ENCODE measurements at places on chromosomes 5 and 9.

DNA sequence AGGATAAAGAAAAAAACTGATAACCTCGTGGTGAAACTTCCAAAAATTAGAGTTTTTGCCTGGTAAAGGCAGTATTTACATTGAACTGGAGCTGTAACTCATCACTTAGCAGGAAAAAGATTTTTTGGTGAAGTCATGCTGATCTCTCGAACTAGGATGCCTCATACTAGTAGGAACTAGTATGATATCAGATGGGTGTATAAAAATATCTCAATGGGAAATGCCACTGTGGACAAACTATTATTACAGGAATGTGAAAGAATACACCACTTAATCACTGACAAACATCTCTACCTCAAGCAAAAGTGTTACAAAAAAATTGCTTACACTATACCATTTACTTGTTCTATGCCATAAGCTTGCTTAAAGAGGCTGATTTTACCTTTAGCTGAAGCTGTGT is 28.4 kb downstream of the RFX3 start:
- no peak for DNase-seq

DNA sequence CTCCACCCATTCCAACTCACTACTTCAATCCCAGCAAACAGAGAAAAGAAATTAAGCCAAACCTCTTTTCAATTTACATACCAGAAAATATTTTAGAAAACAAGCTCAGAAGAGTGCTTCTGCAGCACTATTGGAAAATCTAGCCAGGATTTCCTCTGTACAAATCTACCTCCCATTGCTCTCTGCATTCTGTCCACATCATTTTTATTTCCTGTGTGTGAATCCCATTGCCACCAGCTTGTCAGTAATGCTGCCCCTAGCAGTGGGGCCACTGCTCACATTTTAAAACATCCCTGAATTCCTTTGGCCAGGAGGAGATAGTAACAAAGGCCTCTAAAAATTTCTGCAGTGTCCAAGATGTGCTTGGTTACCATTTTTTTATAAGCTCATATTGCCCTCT is 232.5 kb downstream of the ARRDC3 start:
- DNase-seq, result no peak

DNA sequence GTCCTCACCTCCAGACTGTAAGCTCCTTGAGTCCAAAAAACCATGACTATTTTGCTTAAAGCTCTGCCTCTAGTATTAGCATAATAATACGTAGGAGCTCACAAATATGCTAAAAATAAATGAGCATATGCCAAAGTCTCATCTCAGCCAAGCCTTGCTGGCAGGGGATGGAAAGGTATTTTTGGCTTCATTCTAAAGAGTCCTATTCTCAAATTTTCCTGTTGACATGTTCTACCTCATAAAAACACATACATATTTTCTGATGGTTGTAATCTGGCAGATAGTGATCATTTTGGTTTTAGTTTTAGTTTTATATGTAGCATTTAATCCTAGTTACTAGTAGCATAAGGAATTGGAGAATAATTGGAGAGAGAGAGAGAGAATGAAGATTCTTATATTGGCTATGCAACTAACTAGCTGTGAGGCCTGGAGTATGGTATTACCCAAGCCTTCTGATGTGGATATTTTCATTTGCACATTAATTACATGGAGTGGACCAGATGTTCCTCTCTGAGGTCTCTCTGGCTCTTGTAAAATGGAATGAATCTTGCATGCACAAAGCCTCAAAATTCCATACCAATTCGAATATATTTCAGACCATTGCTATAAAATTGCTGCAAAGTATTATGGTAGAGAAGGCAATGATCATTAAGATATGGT is 55.8 kb downstream of the PIP5K1B start:
- no peak for DNase-seq

GRCh38 chr9:100498592-100498991 is 25.6 kb downstream of the TMEFF1 start:
- no peak for DNase-seq

GRCh38 chr5:6185574-6185973 is 192.8 kb downstream of the MED10 start:
- DNase-seq, result no peak

DNA sequence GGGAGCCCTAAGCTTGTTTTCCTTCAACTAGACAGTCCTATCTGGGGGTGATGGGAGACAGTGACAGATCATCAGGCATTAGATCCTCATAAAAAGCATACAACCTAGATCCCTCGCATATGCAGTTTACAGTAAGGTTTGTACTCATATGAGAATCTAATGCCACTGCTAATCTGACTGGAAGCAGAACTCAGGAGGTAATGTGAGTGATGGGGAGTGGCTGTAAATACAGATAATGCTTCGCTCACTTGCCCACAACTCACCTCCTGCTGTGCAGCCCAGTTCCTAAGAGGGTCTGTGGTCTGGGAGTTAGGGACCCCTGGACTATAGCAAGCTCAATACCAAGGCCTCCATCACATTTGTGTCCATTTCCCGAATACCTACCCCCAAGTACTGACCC is 260.5 kb downstream of the CDK5RAP2 start:
- DNase-seq, result no peak

GRCh38 chr5:1380910-1381309 is 36.0 kb upstream of the CLPTM1L start:
- DNase-seq, result no peak

DNA sequence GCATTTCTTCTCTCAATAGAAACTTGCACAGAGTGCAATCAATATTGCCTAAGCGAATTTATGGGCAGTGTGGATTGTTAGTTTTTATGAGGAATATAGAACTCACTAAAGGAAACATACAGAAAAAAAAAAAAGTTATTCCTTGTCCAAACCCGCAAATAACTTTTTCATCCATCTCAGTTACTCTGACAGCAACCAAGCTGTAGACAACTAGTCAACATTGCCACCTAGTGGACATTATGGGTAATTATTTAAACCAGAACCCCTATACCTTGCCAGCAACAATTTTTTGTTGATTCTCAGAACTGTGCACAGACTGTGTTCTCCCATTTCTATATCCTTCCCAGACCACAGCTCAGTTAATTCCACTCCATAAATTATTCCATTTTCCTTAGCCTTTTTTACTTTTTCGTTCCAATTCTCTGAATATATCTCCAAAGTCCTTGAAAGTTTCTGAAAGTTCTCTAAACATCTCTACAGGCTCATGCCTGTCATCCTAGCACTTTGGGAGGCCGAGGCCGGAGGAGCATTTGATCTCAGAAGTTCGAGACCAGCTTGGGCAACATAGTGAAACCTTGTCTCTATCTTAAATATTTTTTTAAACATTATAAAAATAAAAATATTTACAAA is 2.6 kb upstream of the AFAP1L1 start:
- no peak for DNase-seq

DNA sequence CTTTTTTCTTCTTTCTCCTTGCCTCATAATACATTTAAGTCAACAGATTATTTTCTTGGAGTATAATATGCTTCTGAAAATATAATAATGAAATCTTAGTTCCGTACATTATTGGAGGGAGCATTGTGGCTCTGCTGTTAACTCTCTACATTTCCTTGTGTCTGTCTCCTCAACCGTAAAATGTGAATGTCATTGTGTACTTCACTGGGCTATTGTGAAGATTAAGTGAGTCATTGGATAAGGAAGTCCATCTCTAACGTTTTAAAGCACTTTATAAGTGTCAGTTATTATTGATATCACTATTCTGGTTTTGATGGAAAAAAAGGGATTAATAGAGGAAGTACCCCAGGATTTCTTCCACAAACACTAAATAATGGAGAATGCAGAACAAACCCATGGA is 304.5 kb upstream of the RFX3 start:
- DNase-seq, result no peak

DNA sequence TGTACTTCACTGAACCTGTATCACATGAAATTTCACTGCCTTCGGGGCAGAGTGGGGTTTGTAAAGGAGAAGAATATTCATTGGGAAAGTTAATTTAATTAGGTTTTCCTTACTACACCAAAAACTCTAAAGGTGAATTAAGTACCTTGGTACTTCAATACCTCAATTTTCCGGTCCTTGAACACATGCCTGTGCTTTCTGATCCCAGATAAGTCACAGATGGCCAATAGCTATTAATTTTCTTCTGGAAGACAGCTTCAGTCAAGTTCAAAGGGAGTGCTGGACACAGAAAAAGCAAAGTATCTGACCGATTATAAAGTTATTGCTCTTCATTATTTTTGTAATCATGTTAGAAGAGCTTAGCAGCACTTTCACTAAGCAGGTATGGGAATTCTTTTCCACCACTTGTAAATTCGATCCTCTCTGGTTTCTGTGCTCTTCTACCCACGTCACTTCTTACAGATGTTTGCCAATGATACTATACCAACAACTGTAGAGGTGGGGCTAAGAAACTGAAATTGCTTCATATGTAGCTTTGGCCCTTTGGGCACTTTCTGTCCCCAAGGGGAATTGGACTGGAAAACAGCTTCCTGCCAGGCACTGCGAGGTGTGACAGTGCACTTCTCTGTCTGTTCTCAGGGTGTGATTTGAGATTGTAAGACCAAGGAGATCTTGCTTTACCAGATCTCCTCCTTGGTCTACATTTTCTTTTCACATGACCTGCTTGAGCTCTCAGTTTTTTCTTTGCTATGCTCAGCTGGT is 164.0 kb downstream of the CCDC192 start:
- no peak for DNase-seq

GRCh38 chr5:135704616-135705015 is 125.8 kb upstream of the CXCL14 start:
- DNase-seq, result no peak

DNA sequence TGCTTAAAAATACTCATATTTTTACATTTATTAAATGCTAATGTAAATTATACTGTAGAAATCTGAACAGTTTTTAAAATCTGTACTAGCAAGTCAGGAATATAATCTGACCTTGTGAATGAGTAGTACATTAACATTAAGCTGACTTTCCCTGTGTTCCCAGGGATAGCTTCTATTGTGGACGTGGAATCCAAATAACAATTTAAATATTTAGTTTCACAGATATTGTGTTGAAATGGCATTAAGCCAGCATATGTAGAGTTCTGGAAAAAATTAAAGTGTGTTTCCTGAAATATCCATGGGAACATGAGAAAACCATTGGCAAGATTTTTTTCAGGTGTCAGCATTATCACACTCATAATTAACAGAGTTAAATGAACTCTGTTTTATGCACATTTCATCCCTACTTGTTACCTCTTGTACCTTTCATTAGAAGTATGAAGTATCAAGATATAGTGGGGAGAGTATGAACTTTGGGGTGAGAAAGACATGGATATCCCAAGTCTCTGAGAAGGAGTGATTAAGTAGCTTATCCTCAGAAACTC is 5.7 kb downstream of the RABGAP1 start:
- DNase-seq, result no peak

- no peak for DNase-seq
Observed at GRCh38 chr5:53017383-53017782, 28.2 kb downstream of the ITGA2 start.

DNA sequence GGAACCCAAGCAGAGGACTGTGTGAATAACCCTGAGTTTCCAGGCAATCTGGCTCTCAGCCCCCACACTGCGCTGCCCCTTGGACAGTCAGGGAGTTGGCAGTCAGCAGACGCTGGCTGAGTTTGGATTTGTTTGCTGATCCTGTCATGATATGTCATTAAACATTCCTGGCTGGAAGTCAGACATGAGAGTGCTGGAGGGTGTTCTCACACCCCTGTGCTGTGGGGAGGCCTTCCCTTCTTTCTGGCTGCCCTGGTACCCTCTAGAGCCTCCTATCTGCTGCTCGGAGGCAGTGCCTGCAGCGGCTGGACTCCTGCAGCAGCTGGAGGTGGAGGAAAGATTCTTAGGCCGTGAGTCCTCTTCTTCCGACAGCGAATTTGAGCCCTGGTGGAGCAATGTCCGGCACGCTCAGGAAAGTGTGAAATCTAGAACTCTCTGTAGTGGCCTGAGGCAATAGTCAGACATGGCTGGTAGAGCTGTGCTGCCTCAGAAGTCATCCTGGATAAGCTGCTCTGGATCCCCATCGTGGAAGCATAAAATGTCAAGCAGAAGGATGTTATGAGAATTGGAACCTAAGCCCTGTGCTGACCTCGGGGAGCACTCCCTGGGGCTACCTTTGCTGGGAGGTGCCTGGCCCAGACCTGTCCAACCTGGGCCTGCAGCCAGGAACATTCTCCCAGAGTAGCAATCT is 72.0 kb downstream of the PDE8B start:
- DNase-seq, result no peak

DNA sequence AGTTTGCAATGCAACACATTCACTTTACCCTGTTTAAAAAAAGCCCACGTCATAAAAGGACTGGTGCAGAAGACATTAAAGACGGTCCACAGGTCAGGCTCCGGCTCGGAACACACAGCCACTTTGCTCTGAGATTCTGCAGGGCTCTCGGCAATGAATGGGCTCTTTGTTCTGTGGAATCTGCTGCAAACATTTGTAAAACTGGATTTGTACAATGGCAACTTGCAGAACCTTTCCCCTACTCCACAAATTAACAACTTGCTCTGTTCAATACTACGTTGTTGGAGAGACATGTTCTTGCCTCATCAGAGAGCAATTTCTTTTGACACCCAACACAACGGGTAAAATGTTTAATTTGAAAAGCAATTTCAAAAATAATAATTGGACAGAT is 13.0 kb upstream of the NR5A1 start:
- no peak for DNase-seq

GRCh38 chr5:10439692-10440091 is 2.0 kb upstream of the ROPN1L start:
- DNase-seq, result no peak

- no peak for DNase-seq
Observed at GRCh38 chr9:107193251-107193650, 89.8 kb upstream of the RAD23B start.

GRCh38 chr5:180599590-180599914 is 8.3 kb upstream of the SCGB3A1 start:
- no peak for DNase-seq

- no peak for DNase-seq
Observed at GRCh38 chr9:133658442-133659431, 22.6 kb downstream of the DBH start.

DNA sequence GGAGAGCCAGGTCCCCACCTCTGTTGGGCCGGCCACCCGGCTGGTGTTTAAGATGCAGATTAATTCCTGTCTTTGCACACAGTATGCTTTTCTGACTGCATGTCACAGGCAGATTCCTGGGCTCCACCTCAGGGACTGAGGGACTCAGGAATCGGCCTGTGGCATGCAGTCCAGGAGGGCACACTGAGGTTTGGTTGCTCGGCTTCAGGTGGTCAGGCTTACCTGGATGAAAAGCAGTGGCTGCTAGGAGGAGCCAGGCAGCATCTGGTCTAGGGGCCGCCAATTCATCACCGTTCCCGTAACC is 1.1 kb downstream of the WDR5 start:
- DNase-seq, result no peak

- DNase-seq, result no peak
Observed at GRCh38 chr5:179732918-179733771, 523 bp downstream of the MAML1 start.

All from naive thymus-derived CD4-positive, alpha-beta T cell (primary cell).